ENCODE measurements at places on chromosomes 3 and 15. TPM values are rescaled to one million over a fixed set of nuclear protein-coding genes. Genes with fewer than 3 reads are reported as not detected.

The GPR62 gene
- not detected for total RNA-seq

GRCh38 chr3:194661374-194661773 is 10.6 kb downstream of the LSG1 start:
- peaks cover 14% of the 10 kb centered on the region for H3K4me1 ChIP-seq
- H3K36me3 ChIP-seq = peaks cover 61% of the 10 kb centered on the region
- peak overlapping the region; percentile 77 for H3K27ac ChIP-seq
- H3K27me3 ChIP-seq = no peaks in the 10 kb centered on the region

GRCh38 chr3:49173792-49174170 is 2.4 kb downstream of the KLHDC8B start:
- H3K36me3 ChIP-seq = peaks cover 3% of the 10 kb centered on the region
- H3K27ac ChIP-seq = peak overlapping the region; percentile 68
- H3K4me1 ChIP-seq = peaks cover 26% of the 10 kb centered on the region
- DNase-seq = no peak
- H3K27me3 ChIP-seq = no peaks in the 10 kb centered on the region

DNA sequence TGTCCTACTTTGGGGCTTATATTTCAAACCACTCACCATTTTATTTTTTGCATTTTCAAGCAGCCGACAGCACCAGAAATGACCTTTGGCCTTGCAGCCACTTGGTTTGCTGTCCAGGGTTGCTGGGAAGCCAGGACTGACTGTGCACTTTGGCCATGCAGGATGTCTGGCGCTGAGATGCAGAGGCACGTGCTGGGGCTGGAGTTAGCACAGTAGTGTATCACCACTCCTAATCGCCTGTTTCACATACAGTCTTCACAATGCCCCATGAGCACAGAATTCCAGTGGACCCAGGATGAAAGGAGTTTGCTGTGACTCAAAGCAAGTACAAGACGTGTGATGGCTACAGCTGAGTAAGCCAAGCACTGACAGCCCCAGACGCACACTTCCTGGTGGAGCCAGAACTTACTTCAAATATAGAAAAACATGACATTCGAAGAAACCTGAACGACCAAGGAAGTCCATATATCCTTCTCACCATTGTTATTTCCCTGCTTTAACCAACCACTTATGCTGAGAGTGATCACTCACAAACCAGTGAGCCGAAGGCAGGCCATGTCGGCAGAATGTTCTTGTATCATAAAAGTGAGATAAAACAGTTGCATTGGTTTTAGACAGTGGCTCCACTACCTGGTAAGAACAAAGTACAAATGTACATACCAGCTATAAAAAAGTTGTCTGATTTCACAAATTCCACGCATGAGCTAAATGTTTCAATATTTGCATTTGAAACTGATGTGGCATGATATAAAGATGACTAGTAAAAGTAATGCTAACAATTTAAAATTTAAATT is 16.0 kb downstream of the OCA2 start:
- no peak overlapping the region for H3K27ac ChIP-seq
- H3K27me3 ChIP-seq = no peaks in the 10 kb centered on the region
- H3K36me3 ChIP-seq = no peaks in the 10 kb centered on the region
- no peaks in the 10 kb centered on the region for H3K4me1 ChIP-seq
- no peak overlapping the region for H3K4me3 ChIP-seq

DNA sequence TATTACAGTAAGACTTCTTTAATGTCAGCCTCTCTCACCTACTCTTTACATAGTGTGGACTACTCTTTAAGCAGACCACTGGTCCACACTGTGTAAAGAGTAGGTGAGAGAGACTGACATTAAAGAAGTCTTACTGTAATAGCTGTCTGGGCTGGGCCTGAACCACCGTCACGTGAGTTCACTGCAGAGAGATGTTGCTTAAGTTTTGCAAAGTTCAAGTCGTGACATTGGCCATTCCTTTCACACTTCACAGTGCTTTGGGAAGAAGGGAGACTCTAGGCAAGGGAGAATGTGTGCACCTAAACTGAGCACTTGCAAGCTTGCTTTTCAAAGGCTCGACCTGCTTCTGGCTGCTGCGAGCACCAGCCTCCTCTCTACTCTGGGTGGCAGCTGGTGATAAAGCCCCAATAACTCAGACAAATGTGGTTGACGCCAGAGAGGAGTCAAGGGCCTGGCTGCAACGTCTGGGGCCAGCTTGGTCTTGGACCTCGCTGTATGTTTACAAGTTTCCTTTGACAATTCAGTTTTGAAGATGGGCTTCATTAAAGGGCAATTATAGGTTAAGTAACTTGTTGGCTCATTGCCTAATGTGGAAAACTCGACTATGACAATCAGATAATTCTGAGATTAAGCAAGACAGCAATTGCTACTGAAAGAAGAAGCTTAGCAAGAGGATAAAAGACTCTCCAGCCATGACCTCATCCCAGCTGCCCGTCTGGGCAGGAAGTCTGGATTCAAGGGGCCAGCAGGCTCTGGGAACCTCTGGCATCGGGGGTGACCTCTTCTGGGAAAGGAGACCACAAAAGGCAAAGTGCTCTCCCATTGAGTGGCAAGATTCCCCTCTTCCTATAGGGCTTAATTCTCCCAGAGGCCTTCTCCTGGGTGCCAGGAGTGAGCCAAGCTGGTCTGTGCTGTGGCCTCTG is 242.1 kb upstream of the TLE3 start:
- no peak overlapping the region for H3K4me3 ChIP-seq
- H3K36me3 ChIP-seq = no peaks in the 10 kb centered on the region
- peak overlapping the region; percentile 45 for H3K27ac ChIP-seq
- peaks cover 19% of the 10 kb centered on the region for H3K4me1 ChIP-seq
- H3K27me3 ChIP-seq = no peaks in the 10 kb centered on the region

DNA sequence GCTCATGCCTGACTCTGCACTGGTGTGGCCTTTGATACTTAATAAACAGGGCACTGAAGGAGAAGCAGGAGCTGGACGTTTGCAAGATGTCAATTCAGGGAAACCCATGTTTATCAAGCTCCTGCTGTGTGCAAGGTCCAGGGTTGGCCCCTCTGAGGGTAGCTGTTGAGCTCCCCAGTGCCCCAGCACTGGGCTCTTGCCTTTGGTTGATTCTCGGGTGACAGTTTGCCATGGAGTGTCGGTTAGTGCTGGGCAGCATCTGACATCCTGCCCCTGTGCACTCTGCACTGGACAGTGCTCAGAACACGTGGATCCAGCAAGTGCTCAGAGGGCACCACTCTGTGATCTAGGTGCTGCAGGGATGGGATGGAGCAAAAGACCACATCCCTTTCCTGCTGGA is 7.3 kb downstream of the HDAC11 start:
- no peak overlapping the region for H3K4me3 ChIP-seq
- DNase-seq = no peak
- no peaks in the 10 kb centered on the region for H3K27me3 ChIP-seq
- H3K27ac ChIP-seq = no peak overlapping the region
- no peaks in the 10 kb centered on the region for H3K36me3 ChIP-seq

GRCh38 chr3:15305359-15305844 is 27.0 kb downstream of the SH3BP5 start:
- H3K4me1 ChIP-seq = peaks cover 30% of the 10 kb centered on the region
- H3K4me3 ChIP-seq = no peak overlapping the region
- no peak for DNase-seq
- H3K27me3 ChIP-seq = no peaks in the 10 kb centered on the region
- H3K27ac ChIP-seq = no peak overlapping the region
- H3K36me3 ChIP-seq = peaks cover 8% of the 10 kb centered on the region

DNA sequence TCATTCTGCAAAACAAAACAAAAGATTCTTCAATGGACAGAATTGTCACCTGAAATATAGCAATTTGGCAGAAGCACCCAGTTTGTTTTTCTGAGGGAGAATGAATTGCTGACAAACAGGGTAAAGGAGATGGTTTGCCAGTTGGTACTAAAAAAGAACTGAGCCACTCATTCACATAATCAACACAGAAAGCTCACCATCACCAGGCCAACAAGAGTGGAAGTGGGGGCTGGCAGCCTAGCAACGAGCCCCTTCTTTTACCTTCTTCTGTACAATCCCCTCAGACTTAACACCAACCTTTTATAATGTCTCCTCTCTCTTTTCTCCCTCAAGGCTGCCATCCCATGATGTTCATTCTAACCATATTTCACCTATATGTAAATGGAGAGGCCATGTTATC is 5.9 kb downstream of the TOP2B start:
- DNase-seq = no peak
- H3K4me1 ChIP-seq = peaks cover 51% of the 10 kb centered on the region
- H3K27ac ChIP-seq = no peak overlapping the region

DNA sequence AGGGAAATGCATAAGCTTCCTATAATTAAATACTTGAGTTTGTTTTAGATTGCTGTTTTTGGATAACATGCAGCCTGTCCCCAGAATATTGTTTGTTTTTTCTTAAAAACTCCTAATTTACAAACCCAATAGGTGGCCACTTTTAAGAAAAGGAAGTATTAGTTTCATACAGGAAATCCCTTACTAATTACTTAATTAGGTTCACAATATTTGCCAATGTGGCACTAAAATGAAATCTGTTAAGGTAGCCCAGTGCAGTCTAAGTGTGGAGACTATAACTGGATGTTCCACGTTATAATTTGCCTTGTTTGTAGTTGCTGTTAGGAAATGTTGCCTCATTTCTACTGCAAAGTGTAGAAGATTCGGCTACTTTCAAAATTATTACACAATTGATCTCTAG is 195.8 kb downstream of the BBX start:
- no peaks in the 10 kb centered on the region for H3K27me3 ChIP-seq
- H3K36me3 ChIP-seq = no peaks in the 10 kb centered on the region
- no peaks in the 10 kb centered on the region for H3K4me1 ChIP-seq
- no peak overlapping the region for H3K4me3 ChIP-seq

GRCh38 chr3:47228088-47228487 is 54.5 kb downstream of the KIF9 start:
- H3K27me3 ChIP-seq = no peaks in the 10 kb centered on the region
- no peaks in the 10 kb centered on the region for H3K36me3 ChIP-seq
- H3K4me3 ChIP-seq = no peak overlapping the region
- DNase-seq = no peak

GRCh38 chr3:40871394-40871793 is 327.9 kb upstream of the CTNNB1 start:
- H3K27me3 ChIP-seq = no peaks in the 10 kb centered on the region
- H3K27ac ChIP-seq = no peak overlapping the region
- H3K4me3 ChIP-seq = no peak overlapping the region
- H3K36me3 ChIP-seq = no peaks in the 10 kb centered on the region

- H3K27ac ChIP-seq = no peak overlapping the region
- DNase-seq = no peak
- no peak overlapping the region for H3K4me3 ChIP-seq
- H3K36me3 ChIP-seq = no peaks in the 10 kb centered on the region
- no peaks in the 10 kb centered on the region for H3K27me3 ChIP-seq
Observed at GRCh38 chr3:190581041-190581541, 67.2 kb downstream of the IL1RAP start.

DNA sequence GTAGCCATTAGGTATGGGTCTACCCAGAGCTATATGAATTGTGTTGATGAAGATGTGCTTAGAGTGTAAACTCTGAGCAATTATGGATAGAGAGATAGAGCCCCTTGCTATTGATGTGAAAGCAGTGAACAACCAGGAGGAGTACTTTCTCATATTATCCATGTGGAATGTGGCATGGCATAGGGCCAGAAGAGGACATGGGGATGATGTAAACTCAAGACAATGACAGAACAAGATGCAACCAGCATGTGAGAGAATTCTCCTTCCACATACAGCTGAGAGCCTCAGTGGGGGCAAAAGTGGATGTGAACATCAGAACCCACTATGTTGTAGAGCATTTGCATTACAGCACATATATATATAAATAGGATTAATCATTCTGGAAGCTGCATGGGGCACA is 36.4 kb upstream of the BNC1 start:
- no peaks in the 10 kb centered on the region for H3K36me3 ChIP-seq
- no peak for DNase-seq
- no peaks in the 10 kb centered on the region for H3K27me3 ChIP-seq
- no peaks in the 10 kb centered on the region for H3K4me1 ChIP-seq
- no peak overlapping the region for H3K27ac ChIP-seq

DNA sequence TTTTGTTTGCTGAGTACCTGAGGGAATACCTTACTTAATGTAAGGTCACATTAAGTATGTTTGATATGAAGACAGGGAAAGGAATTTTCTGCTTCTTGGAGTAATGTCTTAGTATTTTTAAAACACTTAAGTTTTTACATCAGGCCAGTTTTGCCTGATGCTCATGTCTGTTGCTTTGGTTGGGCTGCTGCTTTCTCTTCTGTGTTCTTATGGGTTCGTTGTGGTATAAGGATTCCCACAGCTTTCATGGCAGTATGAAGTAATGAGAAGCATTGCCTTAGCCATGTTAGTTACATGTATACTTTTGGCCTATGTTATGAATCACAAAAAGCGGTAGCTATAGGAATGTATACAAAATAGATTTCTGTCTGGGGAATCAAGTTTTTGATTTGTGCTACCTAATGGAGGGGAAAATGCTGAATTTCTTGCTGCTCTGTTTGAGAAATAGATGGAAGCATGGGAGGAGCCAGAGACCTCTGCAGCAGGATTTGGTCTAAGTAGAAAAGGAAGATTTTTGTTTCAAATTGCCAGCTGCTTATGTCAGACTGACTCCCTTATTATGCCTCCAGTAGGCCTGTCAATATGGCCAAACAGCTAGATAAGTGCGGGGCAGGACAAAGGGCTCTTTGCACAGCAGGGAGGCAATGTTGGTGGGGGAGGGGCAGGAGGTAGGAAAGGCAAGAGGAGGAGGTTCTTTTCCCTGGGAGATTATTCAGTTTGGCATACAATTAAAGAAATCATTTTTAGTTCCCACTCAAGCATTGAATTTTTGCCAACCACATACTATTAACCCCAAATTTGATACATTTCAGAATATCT is 5.2 kb downstream of the SETD5 start:
- H3K27ac ChIP-seq = no peak overlapping the region
- H3K36me3 ChIP-seq = no peaks in the 10 kb centered on the region
- H3K4me1 ChIP-seq = peaks cover 85% of the 10 kb centered on the region
- DNase-seq = peak; percentile 36
- H3K4me3 ChIP-seq = no peak overlapping the region
